ENCODE measurements at places on chromosomes 7 and 10.

- no peak for DNase-seq
Observed at GRCh38 chr10:101570428-101571270, 17.4 kb downstream of the POLL start.

GRCh38 chr10:113089551-113089950 is 139.5 kb downstream of the TCF7L2 start:
- DNase-seq: no peak

GRCh38 chr7:29765490-29765889 is 40.8 kb upstream of the WIPF3 start:
- DNase-seq: no peak

DNA sequence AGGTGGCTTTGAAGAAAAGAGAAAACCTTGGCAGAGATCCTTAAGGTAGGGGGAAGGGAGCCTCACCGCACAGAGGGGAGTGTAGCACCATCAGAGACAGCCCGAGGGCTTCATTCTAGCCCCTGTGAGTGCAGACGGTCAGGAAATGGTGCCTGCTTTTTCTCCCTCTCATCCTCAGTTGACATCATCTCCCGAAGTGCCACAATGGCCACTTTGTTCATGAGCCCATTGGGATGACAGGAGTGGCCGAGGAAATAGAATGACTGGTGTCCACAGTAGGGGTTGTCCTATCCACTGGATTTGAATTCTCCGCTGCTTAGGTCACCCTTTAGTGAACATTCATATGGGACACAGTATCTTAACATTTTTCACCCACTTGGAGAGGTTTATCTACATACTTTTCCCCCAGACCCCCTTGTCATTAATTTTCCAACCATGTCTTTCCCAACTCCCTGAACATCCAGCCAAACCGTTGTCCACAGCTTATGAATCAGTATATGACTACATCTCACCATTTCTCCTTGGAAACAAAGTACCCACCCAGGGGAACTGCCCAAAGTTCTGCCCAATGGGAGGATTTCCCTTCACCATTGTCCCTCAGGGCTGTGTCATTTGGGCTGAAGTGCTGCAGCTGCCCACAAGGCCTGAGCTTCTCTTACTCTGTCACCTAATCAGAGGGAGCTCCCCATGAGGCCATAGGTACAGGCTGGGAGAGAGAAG is 108.8 kb downstream of the ADCY1 start:
- no peak for DNase-seq

GRCh38 chr10:72648301-72648700 is 22.4 kb upstream of the MICU1 start:
- DNase-seq: no peak

DNA sequence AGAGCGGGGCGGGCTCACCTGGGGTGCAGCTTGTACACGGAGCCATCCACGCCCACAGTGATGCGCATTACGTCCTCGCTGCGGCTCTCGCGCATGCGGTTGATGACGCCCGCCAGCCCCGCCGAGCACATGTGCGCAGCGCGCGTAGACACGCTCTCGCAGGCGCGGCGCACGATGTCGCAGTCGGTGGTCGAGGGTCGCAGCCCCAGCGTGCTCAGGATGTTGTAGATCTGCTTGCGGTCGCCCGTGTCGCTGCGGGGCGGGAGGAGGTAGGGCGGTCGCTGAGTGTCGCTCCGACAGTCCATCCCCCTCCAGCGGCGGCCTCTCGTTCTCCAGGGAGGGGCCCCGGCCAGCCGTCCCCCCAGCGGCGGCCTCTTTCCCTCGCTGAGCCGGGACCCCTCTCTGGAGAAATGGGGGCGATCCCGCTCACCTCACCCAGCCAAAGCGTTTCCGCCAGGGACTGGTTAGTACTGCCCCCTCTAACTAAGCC is 4.4 kb upstream of the MYL7 start:
- no peak for DNase-seq

DNA sequence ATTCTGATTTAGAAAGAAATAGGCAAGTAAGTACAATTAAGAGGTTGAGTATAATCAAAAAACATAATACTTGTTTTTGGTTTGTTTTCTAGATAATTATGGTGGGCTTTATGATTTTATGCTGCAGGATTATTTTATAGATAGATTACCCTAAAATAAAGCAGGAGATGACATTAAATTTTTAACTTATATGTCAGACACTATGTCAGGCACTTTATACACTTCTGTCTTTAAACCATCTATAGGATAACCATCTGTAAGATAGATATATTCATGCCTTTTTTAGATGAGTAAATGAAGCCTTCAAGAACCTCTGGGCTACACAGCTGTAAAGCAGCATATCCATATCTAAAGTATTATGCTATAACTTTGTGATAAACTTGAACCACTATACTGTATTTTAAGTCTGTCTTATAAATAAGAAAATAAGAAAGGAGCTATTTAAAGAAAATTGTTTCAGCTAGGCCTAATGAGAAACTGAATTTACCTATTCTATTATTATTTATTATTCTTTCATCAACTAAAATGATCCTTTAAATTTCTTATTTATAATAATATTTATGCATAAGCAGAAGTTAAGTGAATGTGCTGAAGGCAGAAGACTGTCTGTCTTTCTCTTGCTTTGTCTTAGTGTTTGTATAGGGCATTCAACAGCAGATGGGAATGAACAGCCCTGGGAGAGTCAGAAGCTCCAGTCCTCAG is 94.0 kb downstream of the CPED1 start:
- no peak for DNase-seq

GRCh38 chr7:140769852-140770251 is 73.3 kb downstream of the NDUFB2 start:
- no peak for DNase-seq

- no peak for DNase-seq
Observed at GRCh38 chr10:123888751-123889150, 2.9 kb downstream of the CPXM2 start.

DNA sequence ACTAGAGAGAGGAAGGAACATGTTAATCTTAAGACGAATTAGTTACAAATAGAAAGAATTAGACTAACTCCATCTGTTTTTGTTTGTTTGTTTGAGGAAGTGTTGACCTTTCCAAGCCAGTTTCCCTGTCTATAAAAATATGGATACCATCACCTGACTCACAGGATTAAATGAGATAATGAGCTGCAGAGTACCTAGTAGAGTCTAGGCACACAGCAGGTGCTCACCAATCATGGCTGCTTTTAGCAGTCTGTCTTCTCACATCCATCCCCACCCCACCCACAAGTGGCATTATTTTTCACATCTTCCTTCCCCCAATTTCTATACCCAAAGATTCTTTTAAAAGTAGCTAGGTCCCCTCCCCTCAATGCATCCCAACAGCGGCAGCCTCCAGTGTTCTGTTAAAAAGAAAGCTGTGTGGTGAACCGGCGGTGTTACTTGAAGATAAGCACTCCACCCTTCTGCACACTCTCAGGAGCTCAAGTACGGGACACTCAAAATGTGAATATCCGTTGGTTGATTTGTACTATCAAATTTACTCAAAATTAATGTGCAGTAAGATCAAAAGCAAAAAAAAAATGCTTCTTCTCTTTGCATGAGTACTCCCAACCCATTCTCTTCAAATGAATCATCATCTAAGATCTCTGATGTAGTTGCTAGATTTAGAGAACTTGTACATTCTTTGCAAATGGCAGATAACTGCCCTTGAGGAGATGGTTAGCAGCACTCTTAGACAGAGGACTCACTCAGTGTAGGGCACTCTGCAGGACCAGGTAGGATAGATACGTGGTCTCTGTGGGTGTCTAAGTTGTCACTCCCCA is 145.4 kb upstream of the ASAH2 start:
- DNase-seq: no peak

Data from GM04503 (cell line).